EH (cell line): ENCODE measurements at places on chromosomes 3 and 15.

- DNase-seq, result peak; percentile 55
Measured at GRCh38 chr15:100111125-100112060, 230.4 kb downstream of the ADAMTS17 start.

- no peak for DNase-seq
Measured at GRCh38 chr3:196624067-196624790, 15.3 kb upstream of the NRROS start.

DNA sequence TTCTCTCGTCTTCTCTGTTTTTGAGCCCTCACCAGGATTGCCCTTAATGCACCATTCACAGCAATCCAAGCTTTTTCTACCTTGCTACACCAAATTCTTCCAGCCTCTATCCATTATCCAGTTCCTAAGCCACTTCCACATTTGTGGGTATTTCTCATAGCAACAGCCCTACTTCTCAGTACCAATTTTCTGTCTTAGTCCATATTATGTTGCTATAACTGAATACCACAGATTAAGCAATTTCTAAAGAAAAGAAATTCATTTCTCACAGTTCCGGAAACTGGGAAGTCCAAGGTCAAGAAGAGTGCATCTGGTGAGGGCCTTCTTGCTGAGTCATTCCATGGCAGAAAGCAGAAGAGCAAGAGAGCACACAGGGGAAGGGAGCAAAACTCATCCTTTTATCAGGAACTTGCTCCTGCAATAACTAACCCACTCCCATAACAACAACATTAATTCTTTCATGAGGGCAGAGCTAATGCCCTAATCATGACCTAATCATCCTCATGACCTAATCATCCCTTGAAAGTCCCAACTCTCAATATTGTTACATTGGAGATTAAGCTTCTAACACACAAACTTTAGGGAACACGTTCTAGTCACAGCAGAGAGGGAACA, 9.7 kb upstream of the EIF1B start:
- DNase-seq, result peak; percentile 93

GRCh38 chr3:55042591-55042990, 114.7 kb upstream of the LRTM1 start:
- peak; percentile 38 for DNase-seq

GRCh38 chr15:67072442-67072841, 7.0 kb downstream of the SMAD3 start:
- DNase-seq, result no peak

- no peak for DNase-seq
Measured at GRCh38 chr3:30299674-30300385, 306.6 kb upstream of the TGFBR2 start.

- DNase-seq, result no peak
Measured at GRCh38 chr3:172209333-172210321, 170.2 kb downstream of the FNDC3B start.

GRCh38 chr3:149090907-149091306, 4.6 kb upstream of the HLTF start:
- DNase-seq, result no peak

GRCh38 chr15:31163769-31164572, 62.4 kb upstream of the TRPM1 start:
- DNase-seq, result peak; percentile 6
